ENCODE measurements at places on chromosomes 11 and 22.

GRCh38 chr22:50531962-50532674 lies 2.3 kb upstream of the TYMP start:
- peak; percentile 63 for DNase-seq

GRCh38 chr22:37079158-37079557 lies 27.6 kb downstream of the KCTD17 start:
- no peak for DNase-seq

- no peak for DNase-seq
These were observed 32.7 kb upstream of the ACCSL start for GRCh38 chr11:44014968-44015623.

DNA sequence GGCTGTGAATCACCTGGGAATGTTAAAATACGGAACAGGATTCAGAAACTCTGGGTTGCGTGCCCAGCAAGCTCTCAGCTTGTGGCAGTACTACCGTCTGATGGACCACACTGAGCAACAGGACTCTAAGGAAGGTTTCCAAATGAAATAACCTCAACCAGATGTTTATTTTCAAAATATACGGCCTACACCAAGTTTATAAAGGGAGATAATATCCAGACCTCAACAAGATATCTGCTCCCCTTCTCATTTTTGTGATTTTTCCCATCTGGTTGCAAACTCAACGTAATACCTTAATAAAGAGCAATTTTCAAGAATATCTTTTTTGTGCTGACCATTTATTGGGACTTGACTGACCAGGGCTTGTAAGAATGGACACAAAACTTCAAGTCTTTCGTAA lies 49.4 kb downstream of the SLC25A17 start:
- DNase-seq, result no peak

DNA sequence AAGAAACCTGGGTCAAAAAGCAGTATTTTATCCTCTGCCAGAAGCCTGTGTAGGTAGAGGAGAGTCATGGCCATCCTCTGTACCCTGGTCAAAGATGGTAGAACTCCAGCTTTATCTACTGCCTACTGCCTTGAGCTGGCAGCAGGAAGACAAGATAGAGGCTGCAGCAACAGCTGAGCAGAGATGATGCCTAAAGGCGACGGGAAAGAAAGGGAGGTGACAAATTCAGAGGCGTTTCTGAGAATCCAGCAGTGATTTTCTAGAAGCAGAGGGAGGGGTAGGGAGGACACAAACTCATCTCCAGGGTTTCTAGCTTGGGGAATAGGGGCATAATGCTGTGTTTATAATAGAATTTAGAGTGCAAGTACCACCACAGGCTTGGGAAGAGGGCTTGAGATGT lies 15.5 kb upstream of the C1QTNF4 start:
- DNase-seq, result no peak

DNA sequence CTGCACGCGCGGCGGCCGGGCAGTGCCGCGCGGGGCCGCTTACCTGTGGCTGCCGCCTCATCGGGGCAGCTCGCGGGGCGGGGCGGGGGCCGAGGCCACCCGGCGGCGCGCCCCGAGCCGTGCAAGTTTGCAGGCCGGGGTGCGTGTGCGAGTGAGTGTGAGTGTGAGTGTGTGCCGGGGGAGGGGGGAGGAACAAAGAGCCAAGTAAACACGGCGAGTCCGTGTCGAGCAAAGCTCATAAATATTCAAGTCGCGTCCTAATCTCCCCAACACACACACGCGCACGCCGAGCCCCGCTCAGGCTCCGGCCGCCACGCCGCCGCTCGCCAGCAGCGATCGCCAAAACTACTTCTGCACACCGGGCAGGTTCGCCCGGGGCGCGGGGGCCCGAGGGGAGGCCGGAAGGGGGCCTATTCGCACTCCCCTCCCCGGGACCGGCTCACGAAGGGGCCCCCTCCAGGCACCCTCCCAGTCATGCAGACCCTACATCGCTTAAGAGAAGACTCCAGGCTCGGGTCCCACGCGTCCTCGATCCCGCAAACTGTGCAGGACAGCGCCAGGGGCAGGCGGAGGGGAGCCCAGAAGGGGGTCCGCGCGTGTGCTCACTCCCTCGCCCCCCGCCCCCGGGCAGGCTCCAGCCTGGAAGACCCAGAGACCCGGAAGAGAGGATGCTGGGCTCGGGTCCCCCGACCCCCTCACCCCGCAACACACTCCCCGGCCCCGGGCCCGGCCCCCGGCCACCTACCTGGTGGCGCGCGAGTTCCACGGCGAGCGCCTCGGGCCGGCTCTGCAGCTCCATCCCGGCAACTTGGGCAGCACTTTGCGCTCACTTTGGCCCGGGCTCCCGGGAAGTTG lies 827 bp downstream of the PHF21B start:
- DNase-seq, result no peak

DNA sequence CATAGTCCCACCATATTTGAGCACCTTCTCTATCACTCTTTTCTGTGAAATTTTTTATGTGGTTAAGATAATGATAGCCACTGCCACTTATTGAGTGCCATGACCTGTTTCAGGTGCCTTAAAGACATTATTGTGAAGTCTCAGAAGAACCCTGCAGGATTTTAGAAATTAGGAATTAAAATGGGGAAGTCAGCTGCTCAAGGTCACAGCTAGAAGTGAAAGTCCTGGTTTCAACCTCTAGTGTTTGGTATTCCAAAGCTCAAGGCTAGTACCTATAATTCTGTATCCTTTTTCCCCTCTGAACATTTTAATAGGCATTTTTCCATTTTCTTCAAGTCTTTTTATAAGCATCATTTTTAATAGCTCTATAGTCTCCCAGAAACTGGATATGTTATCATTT lies 9.0 kb upstream of the RRM1 start:
- DNase-seq, result no peak

DNA sequence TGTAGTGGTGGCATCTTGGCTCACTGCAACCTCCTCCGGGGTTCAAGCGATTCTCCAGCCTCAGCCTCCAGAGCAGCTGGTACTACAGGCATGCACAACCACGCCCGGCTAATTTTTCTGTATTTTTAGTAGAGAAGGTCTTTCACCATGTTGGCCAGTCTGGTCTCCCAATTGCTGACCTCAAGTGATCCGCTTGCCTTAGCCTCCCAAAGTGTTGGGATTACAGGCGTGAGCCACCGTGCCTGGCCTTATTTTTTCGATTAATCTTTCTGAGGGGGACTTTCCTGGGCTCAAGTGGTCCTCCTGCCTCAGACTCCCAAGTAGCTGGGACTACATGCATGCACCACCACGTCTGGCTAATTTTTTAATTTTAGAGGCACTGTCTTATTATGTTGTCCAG lies 5.6 kb downstream of the SNU13 start:
- no peak for DNase-seq

- no peak for DNase-seq
These were observed 23.5 kb downstream of the LRRC32 start for GRCh38 chr11:76646882-76647534.

Measured in tibial nerve (tissue), 4 donors.